ENCODE measurements at places on chromosomes 2 and 18.

- DNase-seq: no peak
Measured at GRCh38 chr2:32755666-32756065, 127.8 kb downstream of the TTC27 start.

GRCh38 chr2:191521608-191522208, 156.2 kb upstream of the NABP1 start:
- DNase-seq: no peak

DNA sequence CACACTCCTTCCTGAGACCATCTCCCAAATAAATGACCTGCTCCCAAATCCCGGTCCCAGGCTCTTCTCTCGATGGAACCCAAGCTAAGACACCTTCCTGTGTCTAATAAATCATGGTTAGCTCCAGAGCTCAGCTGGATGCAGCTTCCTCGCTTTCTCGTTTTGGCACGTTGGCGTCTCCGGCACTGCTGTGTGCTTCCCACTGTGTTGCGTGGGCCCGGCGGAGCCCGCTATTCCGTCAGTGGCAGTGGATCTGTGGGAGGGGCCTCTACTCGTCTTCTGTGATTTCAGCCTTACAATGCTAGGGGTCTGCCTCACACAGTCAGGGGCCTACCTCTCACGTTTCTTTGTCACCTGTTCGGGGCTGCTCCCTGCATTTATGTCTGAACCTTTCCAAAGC, 29.4 kb upstream of the YWHAQ start:
- DNase-seq: no peak

- no peak for DNase-seq
Measured at GRCh38 chr2:145687442-145688134, 1167.7 kb upstream of the ZEB2 start.

DNA sequence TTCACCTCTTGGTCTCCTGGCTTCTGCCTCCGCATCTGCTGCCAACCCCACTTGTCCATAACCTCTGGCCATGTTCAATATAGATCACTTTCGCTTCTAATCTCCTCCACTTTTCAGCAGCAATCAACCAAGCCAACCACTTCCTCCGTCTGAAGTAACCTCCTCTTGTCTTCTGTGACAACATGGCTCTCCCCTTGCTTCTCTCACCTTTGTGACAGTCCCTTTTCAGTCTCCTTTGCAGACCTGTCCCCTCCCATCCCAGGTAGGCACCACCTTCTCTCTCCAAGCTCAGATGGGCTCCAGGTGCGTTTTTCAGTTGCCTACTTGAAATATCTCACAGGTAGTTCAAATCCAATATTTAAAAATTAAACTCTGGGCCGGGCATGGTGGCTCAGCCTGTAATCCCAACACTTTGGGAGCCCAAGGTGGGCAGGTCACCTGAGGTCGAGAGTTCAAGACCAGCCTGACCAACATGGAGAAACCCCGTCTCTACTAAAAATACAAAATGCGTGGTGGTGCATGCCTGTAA, 4.7 kb upstream of the PSD4 start:
- no peak for DNase-seq

DNA sequence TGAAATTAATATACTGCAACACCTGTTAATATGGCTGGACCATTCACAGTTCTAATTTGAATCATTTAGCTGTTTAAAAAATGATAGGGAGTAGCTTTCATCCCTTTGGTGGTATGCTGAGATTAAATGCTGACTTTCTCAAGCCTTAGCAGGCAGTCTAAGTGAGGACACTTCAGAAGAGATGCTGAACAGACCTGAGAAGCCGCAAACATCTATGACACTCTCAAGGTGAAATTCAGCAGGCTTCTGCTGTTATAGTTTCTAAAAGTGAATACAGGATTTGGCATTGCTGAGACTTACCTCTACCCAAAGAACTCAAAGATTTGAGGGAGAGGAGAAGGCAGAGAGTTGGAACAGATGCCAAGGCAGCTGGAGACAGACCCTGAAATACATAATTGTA, 431.2 kb upstream of the FAM98A start:
- DNase-seq: no peak

GRCh38 chr18:70645971-70646370, 357.1 kb downstream of the SOCS6 start:
- DNase-seq: no peak

DNA sequence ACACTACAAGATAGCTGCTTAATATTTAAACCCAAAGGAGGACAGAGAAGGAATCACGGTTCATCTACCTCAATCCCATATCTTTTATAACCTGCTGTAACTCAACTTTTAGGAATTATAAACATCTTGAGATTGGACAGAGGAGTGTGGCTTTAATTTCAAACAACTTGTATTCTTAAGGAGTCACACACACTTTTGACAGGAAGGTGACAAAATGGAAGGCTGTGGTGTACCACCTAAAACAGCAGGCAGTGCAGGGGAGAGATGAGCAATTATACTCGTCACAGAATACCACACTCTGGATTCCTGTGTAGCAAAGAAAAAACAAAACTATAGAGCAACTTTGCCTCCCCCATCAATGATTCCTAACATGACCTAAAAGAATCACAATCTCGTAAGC, 194.8 kb downstream of the ZEB2 start:
- no peak for DNase-seq

DNA sequence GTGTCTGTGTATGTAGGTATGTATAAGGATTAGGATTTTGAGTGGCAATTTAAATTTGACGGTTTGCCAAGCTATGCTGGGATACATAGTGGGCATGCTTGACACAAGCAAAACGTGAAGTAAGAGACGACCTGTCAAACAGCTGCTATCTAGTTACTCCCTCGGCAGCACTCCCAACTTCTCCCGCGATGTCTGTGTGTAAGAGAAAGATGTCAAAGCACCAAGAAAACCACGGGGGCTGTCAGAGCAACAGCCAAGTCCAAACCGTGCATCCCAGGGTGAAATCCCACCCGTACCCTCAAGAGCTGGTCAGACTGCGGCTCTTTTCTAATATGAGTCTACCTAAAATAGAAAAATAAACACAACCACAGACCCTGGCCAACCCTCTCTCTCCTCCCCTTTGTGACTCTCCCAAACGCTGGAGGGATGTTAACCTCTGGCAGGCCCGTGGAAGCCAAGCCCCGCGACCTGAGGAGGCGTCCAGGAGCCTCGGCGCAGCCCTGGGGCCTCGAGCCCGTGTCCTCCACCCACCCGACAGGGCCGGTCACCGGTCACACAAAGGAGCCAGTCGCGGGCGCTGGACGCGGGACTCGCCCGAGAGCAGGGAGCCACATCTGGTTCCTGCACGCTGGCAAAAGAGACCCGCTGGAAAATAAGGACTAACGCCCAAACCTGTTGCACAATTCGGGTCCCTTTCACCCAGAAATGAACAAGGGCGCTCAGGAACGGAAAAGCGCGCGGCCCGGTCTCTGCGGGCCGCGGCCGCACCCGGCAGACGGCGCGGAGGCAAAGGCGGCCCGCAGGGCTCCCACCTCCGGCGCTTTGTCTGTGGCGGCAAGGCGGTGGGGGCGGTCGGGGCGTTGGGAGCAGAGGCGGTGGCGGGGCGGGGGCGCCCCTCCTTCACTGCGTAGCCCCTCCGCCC, 925 bp downstream of the SESTD1 start:
- no peak for DNase-seq

- DNase-seq: no peak
Measured at GRCh38 chr2:20959252-20959651, 84.6 kb downstream of the APOB start.

GRCh38 chr2:72003124-72003523, 144.5 kb downstream of the CYP26B1 start:
- no peak for DNase-seq

DNA sequence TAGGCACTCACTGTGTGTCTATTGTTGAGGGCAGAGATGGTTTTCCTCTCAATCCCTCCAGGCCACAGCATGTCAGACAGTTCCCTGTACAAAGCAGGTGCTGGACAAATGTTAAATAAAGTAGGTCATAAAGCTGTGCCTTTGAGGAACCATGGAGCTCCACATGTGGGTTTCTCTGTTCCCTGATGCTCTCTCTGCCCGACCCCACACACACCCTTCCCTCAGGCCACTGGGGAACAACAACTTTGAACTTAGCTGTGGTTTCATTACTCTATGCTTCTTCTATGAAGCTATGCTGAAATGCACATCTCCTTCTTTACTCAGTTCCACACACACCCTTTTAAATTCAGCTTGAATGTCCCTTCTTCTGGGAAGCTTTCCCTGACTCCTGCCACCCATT, 415.3 kb downstream of the HRH4 start:
- no peak for DNase-seq

- DNase-seq: no peak
Measured at GRCh38 chr2:19728125-19728524, 173.7 kb downstream of the TTC32 start.

DNA sequence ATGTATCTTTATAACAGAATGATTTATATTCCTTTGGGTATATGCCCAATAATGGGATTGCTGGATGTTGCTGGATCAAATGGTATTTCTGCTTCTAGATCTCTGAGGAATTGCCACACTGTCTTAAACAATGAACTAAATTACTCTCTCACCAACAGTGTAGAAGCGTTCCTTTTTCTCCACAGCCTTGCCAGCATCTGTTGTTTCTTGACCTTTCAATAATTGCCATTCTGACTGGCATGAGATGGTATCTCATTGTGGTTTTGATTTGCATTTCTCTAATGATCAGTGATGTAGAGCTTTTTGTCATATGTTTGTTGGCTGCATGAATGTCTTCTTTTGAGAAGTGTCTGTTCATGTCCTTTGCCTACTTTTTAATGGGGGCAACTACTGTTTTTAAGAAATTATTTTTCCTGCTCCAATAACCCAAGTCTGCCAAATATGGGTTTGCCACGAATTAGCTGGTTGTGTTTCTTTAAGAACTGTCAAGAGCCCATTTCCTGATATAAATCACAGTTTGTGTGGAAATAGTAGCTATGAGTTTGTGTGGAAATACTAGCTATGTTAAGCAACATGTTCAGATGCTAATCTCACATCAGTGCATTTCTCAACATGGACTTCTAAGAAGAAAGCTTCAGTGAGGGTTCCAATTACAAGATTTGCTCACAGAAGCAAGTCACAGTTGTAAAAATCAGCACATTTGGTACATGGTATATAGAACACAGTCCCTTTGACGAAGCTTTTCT, 259.4 kb downstream of the ANAPC1 start:
- DNase-seq: no peak

DNA sequence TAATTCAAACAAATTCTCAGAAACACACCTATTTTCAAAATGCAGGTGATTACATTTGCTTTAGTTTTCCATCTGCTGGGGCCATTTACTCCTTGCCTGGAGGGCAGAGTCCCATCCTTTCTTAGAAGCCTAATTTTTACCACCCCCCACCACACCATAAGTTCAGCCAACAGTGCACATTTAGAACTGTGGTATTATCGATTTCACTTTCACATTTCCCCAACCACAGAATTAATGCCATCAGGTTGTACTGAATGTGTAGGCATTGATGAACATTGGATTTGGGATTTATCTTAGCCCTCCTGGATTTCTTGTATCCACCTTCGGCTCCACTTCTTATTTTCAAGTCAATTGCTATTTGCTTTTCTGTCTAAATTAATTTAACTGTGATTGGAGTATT, 4.5 kb downstream of the SCYGR3 start:
- DNase-seq: no peak

- no peak for DNase-seq
Measured at GRCh38 chr2:142914507-142915313, 37.2 kb downstream of the KYNU start.

- no peak for DNase-seq
Measured at GRCh38 chr18:76494231-76495005, 624 bp downstream of the ZNF516 start.

GRCh38 chr2:25036221-25036559, 5.7 kb upstream of the EFR3B start:
- DNase-seq: no peak

DNA sequence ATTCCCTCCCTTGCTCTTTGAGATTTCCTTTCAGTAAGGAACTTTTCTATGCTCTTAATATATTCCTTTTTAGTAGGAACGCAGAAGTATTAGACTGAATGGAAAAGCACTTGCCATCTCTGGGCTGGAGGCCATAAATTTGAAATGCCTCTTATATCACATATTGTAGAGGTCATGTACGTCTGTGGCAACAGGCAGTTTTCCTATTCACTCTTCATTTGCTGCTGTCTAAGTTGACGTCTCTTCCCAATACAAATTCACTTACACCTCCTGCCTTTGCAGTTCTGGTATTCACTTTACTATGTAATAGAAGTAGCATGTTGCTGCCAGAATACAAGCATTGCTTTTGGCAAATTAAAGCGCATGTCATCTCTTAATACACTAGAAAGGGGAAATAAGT, 34.7 kb downstream of the MGAT4A start:
- DNase-seq: no peak

DNA sequence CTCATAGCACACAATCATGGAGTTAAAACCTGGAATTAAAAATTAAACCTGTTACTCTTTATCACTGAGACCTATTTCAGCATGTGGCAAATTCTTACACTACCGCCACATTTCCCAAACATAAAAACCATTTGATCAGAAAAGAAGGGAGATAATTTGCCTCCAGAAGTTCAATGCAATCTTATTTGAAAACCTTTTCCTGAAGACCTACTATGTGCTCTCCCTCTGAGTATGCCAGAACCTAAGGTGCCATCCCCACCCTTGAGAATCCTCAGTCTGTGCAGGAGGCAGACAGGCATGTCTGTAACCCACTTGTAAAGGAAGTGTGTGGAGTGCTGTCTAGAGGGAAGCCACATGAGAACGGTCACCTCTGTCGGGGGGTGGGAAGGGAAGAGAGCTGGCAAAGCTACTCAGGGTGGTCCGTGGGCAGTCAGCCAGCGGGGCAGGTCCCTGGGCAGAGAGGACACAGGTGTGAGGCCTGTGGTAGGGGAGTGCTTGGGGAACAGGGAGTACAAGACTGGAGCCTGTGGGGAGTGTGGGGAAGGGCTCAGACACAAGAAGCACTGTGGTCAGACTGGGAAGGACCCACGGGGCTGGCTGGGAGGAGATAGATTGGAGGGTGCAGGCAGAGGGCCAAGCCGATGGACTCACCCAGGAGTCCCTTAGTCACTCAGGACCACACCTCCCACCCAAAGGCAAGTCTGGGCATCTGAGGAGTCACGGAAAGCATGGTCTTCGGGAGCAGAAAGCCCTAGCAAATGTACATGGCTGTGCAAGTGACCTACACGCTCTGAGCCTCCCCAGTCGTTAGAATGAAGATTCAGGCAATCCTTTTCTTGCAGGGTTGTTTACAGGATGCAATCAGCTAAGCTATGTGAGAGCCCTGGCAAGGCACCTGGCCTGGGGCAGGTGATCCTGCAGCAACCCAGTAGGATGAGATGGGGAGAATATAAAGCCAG, 22.8 kb downstream of the CRACDL start:
- DNase-seq: no peak

- no peak for DNase-seq
Measured at GRCh38 chr2:594297-594949, 82.8 kb downstream of the TMEM18 start.

GRCh38 chr2:176085861-176086771, 2.4 kb upstream of the EVX2 start:
- no peak for DNase-seq

GRCh38 chr18:179499-179898, 21.1 kb downstream of the USP14 start:
- no peak for DNase-seq

DNA sequence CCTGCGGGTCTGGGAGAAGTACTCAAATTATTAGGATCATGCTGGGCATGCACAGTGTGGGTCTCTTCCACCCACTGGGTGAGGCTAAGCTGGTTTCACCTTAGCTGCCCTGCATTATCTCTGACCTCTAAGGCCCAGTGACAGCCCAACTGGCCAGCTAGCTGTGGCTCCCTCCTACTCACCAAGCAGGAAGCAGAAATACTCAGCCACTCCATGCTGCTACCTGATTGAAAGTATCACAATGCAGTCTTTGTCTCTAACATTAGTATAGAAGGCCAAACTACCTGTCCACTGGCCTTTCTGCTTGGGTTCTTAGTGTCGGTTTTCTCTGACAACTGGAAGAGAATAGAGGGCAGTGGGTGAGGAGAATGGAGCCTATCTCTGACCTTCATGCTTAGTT, 47.3 kb upstream of the RAB27B start:
- DNase-seq: no peak

All from T1000 (cell line).